NCI-H1048 (cell line): ENCODE measurements at places on chromosomes 16 and 17.
A peak's percentile ranks its signal among the peaks of the same experiment; 100 is the strongest.

GRCh38 chr17:73901661-73902415, 257.6 kb upstream of the SDK2 start:
- no peak for DNase-seq

DNA sequence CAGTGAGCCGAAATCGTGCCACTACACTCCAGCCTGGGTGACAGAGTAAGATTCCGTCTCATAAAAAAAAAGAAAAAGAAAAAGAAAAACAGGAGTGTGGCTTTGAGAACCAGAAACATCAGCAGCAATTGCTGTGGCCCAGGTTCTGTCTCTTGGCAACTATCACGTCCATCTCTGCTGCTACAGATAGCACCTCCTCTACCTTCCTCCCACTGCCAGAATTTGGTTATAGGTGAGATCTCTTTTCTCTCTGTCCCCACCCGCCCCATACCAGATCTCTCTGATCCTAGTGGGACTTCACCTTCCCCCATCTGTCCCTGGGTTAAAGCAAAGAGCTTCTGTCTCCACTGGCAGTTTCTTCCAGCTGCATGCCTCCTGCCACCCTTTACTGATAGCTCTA, 3.1 kb downstream of the TLCD2 start:
- no peak for DNase-seq

GRCh38 chr16:62321606-62322005, 285.4 kb upstream of the CDH8 start:
- no peak for DNase-seq

- DNase-seq = no peak
Observed at GRCh38 chr16:27602103-27602502, 52.2 kb downstream of the KATNIP start.

- DNase-seq = peak; percentile 84
Observed at GRCh38 chr17:4881761-4882555, 17.4 kb upstream of the C17orf107 start.

DNA sequence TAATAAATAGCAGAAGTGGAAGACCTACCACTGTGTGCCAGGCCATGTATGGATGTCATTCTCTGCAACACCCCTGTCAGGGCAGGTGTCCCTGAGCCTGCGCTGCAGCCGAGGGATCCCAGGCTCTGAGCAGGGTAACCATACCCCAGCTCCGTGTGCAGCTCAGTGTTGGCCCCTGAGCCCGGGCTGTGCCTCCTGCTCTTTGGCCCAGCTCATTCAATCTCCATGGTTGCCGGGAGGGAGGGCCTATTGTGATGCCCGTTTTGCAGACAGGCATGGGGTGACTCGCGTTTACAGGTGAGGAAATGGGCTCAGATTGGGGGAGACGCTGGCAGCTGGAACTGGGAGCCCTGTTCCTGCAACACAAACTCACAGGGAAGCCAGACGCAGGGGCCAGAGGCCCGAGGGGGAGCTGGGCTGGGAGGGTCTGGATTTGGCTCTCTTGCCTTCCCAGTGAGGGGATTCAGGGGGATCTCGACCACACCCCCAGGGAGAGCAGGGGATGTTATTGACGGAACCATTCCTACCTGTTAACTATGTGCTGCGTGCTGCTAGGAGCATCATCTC, 190.5 kb downstream of the IRF8 start:
- no peak for DNase-seq

DNA sequence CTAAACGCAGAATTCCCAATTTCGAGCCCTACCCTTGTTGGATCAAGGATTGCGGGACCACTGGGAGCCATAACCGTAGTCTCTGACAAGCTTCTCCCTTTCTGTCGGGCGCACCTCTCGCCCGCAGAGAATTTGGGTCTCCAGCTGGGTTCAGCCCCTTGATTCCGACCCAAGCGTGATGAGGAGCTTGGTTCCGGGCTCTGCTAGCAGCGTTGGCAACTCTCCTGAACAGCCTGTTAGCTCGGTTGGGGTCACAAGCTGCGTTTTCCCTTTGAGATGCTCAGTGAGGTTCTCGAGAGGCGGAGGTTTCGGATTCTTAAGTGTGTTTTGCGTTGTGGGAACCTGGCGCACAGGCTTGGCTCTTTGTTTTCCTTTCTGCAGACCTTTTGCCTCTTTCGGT, 655 bp downstream of the ATXN1L start:
- no peak for DNase-seq

DNA sequence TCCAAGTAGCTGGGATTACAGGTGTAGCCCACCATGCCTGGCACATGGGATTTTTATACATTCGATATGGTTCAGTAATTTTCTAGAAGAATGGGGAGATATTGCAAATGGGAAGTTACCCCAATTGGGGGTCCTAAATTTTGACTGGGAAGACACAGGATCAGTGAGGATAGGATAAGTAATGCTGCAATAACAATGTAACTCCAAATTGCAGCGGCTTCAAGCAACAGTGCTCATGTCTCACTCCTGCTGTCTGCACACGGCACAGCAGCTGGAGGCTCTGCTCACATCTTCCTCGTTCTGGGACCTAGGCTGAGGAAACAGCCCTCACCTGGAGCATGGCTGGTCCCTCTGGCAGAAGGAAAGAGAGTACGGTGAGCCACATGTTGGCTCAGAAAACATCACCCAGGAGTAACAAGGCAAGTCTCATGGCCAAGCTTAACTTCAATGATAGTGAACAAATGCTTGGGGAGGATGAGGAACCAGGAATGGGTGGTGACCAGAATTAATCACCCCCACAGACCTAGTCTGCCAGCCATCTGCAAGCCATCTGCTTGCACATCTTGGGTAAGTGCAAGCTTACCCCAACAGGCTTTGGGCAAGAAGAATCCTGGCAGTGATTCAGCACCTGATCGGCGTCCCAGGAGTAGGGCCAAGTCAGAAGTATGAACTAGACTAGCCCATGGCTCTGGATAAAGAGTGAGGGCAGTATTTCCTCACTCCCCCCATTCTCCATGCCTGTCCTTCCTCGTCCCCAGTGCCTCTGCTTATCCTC, 229.2 kb downstream of the COPRS start:
- DNase-seq = no peak

DNA sequence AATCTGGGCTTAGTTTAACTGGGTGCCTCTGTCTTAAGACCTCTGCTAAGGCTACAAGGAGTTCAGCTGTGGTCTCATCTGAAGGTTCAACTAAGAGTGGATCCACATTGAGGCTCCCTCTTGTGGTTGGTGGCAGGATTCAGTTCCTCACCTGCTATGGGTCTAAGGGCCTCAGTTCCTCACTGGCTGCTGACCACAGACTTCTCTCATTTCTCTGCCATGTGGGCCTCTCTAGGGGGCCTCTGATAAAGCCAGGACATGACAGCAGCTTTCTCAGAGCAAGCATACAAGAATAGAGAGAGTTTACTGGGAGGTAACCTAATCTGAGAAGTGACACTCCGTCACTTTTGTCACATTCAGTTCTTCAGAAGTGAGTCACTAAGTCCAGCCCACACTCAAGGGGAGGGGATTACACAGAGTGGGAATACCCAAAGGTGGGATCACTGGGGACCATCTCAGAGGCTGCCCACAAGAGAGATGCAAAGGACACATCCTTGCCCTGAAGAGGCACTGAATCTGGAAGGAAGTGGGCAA, 19.2 kb upstream of the ABAT start:
- no peak for DNase-seq

DNA sequence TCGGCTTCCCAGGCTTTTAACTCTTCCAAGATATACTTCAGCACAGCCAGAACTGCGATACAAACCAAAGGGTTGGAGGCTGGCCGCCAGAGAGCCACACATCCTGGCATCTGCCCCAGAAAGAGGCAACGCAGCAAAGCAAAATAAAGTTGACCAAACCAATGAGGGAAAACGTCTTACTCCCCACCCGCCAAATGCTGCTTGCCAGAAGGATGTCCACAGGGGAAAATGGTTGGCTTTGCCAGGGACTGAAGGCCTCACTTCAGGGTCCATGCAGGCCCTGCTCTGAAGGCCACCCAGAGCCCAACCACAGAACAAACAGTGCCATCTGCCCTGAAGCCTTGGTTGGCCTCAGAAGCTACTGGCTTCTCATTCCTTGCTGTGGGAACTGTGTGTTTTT, 15.0 kb downstream of the CACNG1 start:
- no peak for DNase-seq
